Activated CD8-positive, alpha-beta T cell treated with anti-CD3 and anti-CD28 coated beads for 36 hours (primary cell): ENCODE measurements at places on chromosomes 5 and 9. TPM values are rescaled to one million over a fixed set of nuclear protein-coding genes. Genes with fewer than 3 reads are reported as not detected.

DNA sequence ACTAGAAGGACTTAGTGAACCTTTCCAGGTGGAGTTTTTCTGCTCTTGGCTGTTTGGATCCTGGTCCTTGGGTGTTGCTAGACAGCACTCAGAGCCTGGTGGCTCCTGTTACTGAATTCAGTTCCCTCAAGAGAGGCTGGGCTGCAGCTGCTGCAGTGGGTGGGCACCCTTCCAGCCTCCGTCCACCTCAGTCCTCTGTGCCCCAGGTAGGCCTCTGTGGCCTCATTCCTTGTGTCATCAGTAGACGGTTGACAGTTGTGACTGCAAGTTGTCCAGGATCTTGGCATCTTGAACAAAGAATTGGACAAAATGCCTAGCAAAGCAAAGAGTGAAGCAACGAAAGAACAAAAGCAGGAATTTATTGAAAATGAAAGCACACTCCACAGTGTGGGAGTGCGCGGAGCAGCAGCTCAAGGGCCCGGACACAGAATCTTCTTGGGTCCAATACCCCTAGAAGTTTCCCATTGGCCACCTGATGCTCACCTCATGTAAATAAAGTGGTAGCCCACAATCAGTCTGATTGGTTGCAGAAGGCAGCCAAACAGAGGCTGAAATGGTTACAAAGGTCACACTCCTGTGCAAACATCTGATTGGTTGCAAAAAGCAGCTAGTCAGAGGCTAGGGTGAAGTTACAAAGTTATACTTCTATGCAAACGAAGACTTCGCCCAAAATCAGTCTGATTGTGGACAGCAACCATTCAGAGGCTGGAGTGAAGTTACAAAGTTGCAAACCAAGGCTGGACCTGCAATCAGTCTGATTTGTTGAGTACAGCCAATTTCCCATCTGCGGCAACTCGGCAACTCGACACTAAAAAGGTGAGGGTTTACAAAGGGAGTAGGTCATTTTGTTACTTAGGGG lies 40.1 kb downstream of the F2R start:
- H3K36me3 ChIP-seq, result no peaks in the 10 kb centered on the region
- H3K4me3 ChIP-seq, result no peak overlapping the region
- DNase-seq, result no peak
- H3K4me1 ChIP-seq, result no peaks in the 10 kb centered on the region
- H3K27me3 ChIP-seq, result no peaks in the 10 kb centered on the region

GRCh38 chr5:43367453-43367852 lies 44.7 kb downstream of the CCL28 start:
- peaks cover 2% of the 10 kb centered on the region for H3K27me3 ChIP-seq
- DNase-seq, result no peak
- H3K4me3 ChIP-seq, result no peak overlapping the region
- H3K27ac ChIP-seq, result no peak overlapping the region

- no peak overlapping the region for H3K4me3 ChIP-seq
- DNase-seq, result no peak
- H3K27ac ChIP-seq, result no peak overlapping the region
- H3K4me1 ChIP-seq, result no peaks in the 10 kb centered on the region
- H3K27me3 ChIP-seq, result no peaks in the 10 kb centered on the region
- H3K36me3 ChIP-seq, result no peaks in the 10 kb centered on the region
These were observed 545.8 kb upstream of the CDH10 start for GRCh38 chr5:25190521-25191000.

GRK6 gene
- total RNA-seq, result 137 TPM

SLC36A3 gene
- total RNA-seq, result not detected
